ENCODE measurements at places on chromosomes 2 and 18.
A peak's percentile ranks its signal among the peaks of the same experiment; 100 is the strongest.

GRCh38 chr2:238866656-238867277 lies 18.9 kb downstream of the TWIST2 start:
- no peak for DNase-seq

- peak; percentile 58 for DNase-seq
Observed at GRCh38 chr2:158726911-158727592, 68.1 kb upstream of the DAPL1 start.

DNA sequence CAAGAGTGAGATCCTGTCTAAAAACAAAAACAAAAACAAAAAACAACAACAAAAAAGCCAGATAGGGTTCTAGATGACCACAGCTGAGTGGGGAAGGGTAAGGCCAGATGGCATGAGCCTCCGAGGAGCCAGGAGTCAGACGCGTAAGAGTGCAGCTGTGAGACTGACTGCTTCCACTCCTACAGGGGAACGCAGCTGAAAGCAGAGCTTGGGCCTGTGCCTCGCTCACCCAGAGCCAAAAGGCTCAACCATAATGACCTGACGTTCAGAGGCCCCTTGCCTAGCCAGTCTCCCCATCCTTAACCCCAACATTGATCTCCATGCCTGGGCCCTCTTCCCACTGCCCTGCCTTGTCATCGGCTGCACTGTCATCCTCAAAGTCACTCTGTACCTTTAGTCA lies 26.5 kb upstream of the NCL start:
- no peak for DNase-seq

GRCh38 chr2:110888411-110888810 lies 156.0 kb downstream of the ACOXL start:
- DNase-seq: no peak

- DNase-seq: no peak
Observed at GRCh38 chr2:68483011-68483410, 15.6 kb downstream of the APLF start.

GRCh38 chr18:79850731-79851130 lies 53.0 kb downstream of the KCNG2 start:
- DNase-seq: no peak

GRCh38 chr2:58291726-58292438 lies 50.8 kb upstream of the FANCL start:
- DNase-seq: peak; percentile 60

DNA sequence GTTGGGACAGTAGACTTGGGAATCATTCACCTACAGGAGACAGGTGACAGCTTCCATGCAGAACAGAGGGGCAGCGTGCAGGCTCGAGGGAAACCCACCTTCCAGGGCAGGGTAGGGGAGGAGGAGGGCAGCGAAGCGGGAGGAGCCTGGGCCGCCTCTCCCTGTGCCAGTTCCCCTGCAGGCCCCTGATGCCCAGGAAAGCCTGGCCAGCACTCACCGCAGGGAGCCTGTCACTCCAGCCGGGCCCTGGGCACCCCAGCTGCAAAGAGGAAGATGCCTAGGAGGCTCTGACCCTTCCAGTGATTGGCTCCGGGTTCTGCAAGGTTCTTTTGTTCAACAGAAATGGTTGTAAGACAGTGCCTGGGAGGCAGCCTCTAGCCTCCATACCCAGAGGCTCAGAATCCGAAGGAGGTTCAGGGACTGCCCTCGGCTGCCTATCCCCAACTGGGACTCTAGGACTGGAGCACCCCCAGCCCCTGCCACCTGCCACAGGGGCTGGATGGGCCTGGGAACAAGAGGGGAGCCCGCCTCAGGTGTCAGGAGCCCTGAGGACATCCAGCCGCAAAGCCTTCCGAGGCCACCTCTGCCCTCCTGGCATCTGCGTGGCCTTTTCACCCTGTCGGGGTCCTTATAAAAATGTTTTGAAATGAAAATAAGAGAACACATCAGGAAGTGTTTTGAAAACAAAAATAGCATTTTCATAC lies 103.2 kb downstream of the PTGR3 start:
- DNase-seq: no peak

DNA sequence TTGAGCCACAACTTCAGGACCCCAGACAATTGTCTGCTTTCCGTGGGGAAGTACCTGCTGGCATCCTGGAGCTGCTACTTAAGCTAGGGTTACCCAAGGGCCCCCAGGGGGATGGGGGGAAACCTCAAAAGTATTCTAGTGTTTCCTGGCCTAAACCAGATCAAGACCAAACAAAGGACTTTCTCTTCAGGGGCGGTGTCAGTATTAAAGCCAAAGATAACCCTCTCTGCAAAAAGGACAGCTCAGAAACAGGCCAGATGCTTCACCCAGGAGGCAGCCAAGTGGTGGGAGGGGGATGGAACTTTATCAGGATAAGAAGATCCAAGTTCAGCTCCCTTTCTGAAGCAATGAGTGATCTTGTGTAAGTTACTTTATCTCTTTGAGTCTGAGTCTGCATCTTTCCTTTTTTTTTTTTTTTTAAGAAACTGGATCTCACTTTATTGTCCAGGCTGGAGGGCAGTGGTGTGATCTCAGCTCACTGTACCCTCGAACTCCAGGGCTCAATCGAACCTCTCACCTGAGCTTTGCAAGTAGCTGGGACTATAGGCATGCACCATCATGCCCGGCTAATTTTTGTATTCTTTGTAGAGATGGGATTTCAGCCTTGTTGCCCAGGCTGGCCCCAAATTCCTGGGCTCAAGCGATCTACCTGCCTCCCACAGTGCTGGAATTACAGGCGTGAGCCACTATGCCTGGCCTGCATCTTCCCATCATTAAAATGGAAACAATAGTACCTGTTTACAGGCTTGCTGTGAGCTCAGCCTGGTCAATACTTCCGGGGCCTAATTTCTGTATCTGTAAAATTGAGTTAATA lies 151.8 kb upstream of the PTPRM start:
- no peak for DNase-seq

GRCh38 chr2:229686122-229686919 lies 28.0 kb downstream of the DNER start:
- DNase-seq: peak; percentile 49

- no peak for DNase-seq
Observed at GRCh38 chr2:218168016-218168415, 1.3 kb upstream of the CXCR1 start.

GRCh38 chr18:43680096-43680495 lies 402.8 kb upstream of the SYT4 start:
- DNase-seq: no peak

DNA sequence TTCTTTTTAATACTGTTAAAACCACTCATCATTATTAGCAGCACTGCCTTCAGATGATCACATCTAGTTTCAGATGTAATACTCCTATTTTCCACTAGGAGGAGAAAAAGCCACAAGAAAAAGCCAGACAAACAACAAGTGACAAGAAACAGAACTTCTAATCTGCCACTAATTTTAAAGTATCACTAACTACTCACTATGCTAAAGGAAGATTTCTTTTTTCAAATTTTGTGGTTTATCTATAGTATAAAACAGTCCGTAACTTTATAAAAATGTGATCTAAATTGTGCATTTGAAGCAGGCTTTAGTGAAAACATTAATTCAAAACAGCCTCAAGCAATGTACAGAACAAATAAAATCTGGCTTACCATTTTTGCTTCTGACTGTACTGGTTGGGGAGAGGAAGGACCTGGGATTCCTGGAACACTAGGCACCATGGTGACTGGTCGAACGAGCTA lies 56.8 kb downstream of the ATF2 start:
- DNase-seq: peak; percentile 77

DNA sequence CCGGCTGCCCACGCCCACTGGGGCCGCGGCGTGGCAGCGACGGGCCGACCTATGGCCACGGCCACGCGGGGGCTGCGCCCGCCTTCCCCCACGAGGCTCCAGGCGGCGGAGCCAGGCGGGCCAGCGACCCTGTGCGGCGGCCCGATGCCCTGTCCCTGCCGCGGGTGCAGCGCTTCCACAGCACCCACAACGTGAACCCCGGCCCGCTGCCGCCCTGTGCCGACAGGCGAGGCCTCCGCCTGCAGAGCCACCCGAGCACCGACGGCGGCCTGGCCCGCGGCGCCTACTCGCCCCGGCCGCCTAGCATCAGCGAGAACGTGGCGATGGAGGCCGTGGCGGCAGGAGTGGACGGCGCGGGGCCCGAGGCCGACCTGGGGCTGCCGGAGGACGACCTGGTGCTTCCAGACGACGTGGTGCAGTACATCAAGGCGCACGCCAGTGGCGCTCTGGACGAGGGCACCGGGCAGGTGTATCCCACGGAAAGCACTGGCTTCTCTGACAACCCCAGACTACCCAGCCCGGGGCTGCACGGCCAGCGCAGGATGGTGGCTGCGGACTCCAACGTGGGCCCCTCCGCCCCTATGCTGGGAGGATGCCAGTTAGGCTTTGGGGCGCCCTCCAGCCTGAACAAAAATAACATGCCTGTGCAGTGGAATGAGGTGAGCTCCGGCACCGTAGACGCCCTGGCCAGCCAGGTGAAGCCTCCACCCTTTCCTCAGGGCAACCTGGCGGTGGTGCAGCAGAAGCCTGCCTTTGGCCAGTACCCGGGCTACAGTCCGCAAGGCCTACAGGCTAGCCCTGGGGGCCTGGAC lies 253.2 kb downstream of the GLI2 start:
- DNase-seq: no peak

GRCh38 chr18:63539904-63540510 lies 2.2 kb upstream of the SERPINB12 start:
- no peak for DNase-seq

DNA sequence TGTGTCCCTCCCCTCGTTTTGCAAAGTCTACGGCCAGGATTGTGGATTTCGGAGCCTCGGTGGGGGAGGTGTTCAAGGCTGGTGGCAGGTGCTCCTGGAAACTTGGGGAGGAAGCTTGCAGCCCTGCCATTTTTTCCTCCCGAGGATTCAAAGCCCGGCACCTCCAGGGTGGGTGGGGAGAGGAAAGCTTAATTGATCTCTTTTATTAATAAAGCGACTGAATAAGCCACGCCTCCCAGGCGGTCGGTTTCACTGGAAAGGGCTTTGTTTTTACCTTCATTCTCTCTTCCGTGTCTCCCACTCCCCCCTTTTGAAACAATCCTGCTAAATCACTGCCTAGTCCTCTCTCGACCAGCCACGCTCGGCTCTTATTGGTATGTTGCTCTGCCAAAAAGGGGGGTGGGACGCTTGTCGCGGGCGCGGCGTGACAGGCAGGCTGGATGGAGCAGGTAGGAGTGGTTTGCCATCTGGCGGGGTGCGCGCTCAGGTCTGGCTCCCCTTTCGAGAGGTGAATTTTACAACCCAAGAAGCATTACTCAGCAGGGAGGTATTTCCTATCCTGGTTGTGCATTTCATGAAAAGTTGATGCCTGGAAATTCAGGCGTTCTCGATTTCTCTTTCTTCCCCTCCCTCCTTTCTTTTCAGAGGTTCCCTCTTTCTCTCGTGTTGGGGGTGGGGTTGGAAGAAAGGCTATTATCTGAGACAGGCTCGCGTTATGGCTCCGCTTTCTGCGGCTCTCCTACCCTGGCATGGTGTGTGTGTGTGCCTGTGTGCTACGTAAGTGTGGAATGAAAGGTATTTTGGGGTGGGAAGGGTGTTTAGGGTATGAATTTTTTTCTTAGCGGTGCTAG lies 1.4 kb downstream of the NEDD4L start:
- peak; percentile 90 for DNase-seq

- DNase-seq: no peak
Observed at GRCh38 chr2:170073288-170073687, 104.7 kb upstream of the MYO3B start.

DNA sequence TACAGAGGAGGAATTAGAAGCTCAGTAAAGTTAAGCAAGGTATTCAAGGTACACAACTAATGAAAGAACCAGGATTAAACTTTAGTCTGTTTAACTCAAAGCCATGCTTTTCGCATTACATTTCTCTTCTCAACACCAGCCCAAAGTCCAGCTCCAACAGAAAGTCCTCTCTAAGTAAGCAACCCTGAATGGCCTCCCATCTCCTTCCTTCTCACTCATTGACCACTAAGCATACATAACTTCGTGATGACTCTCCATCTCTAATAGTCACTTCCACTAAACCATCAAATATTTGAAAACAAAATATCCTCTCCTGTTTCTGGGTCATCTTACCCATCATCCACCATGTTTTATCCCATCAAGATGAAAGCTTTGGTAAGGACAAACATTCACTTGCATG lies 219.8 kb downstream of the RAD51AP2 start:
- no peak for DNase-seq

GRCh38 chr2:193891023-193891422 lies 1696.3 kb upstream of the TMEFF2 start:
- no peak for DNase-seq
